ENCODE measurements at places on chromosomes 7 and 10. TPM values are rescaled to one million over a fixed set of nuclear protein-coding genes. Genes with fewer than 3 reads are reported as not detected.

- H3K27me3 ChIP-seq, result peaks cover 20% of the 10 kb centered on the region
- H3K36me3 ChIP-seq, result no peaks in the 10 kb centered on the region
- H3K4me1 ChIP-seq, result no peaks in the 10 kb centered on the region
- no peak overlapping the region for H3K4me3 ChIP-seq
Measured at GRCh38 chr10:26622891-26623290, 74.6 kb upstream of the PDSS1 start.

DNA sequence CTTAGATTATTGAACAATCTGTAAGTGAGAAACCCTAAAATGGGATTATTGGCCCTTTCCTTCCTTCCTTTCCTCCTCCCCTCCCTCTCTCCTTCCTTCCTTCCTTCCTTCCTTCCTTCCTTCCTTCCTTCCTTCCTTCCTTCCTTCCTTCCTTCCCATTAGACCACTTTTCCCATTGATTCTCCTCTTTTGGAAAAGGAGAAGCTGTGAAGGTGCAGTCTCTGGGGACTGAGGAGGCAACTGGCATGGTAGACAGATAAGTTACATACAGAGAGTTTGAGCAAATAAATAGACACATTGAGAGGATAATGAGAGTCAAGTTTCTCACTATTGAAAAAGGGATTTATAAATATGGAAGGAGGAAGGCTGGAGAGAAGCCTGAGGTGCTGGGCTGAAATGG lies 45.0 kb upstream of the CCDC7 start:
- H3K36me3 ChIP-seq, result no peaks in the 10 kb centered on the region
- no peak overlapping the region for H3K27ac ChIP-seq
- DNase-seq, result no peak
- no peak overlapping the region for H3K4me3 ChIP-seq

DNA sequence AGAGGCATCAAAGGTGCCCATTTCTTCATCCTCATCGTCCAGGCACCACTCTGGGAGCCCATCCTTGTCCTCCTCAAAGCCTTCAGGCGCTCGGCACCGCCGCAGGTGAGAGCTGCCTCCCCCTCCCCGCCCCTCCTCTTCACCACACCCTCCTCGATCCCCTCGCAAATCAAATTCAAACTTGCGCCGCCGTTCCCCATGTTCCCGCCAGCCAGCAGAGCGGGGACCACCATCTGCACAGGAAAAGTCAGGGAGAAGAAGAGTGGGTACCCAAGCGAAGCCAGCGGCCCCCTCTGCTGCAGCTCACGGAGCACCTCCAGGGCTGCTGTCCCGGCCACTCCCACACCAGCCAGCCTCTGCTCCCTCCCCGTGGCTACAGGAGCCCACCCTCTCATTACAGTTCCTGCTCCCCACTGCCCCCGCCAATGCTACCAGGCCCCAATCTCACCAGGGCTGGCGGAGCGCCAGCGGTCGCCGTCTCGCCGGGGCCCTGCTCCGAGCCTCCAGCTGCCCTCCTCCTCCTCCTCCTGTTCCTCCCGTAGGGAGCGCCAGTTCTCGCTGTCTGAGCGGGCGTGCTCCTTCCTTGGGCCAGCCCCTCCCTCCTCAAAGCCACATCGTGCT lies 7.7 kb downstream of the GIGYF1 start:
- H3K4me1 ChIP-seq, result peaks cover 26% of the 10 kb centered on the region
- H3K4me3 ChIP-seq, result no peak overlapping the region
- H3K27me3 ChIP-seq, result no peaks in the 10 kb centered on the region
- H3K27ac ChIP-seq, result no peak overlapping the region

- DNase-seq, result no peak
- H3K27me3 ChIP-seq, result no peaks in the 10 kb centered on the region
- H3K4me3 ChIP-seq, result no peak overlapping the region
- H3K36me3 ChIP-seq, result peaks cover 40% of the 10 kb centered on the region
Measured at GRCh38 chr10:60906411-60906810, 37.6 kb downstream of the RHOBTB1 start.

- H3K36me3 ChIP-seq, result no peaks in the 10 kb centered on the region
- peak overlapping the region; percentile 53 for H3K4me3 ChIP-seq
- no peaks in the 10 kb centered on the region for H3K4me1 ChIP-seq
- H3K27ac ChIP-seq, result no peak overlapping the region
- peak; percentile 52 for DNase-seq
Measured at GRCh38 chr10:43229208-43230061, 37.4 kb downstream of the RASGEF1A start.

DNA sequence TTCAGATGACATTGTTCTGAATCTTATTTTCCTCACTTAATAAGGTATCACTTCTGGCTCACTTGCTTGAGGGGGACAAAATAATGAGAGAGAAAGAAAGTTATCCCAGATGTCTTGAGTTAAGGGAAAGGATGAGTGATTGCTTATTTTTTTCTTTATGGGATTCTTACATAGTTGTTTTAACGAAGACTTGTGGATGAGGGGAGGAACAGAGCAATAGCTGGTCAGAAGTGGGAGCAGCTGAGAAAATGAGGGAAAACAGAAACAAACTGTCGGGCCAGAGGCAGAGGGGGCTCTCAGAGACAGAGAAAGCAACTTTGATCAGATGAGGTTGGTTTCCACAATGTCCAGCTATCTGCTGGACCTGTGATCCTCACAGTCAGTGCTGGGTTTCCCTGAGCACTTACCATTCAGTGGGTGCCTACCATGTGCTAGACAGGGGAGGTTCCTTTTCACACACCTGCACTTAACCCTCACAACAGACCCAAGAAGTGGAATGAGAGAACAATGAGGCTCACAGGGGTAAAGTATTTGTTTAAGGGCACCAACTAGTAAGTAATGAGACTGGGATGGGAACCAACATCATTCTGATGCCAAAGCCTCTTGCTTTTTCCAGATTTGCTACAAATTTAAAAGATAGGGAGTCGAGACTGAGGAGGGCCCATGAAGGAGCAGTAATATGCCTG lies 64.2 kb downstream of the BICC1 start:
- DNase-seq, result no peak
- peak overlapping the region; percentile 11 for H3K27ac ChIP-seq
- no peaks in the 10 kb centered on the region for H3K36me3 ChIP-seq
- H3K4me3 ChIP-seq, result no peak overlapping the region
- H3K4me1 ChIP-seq, result peaks cover 10% of the 10 kb centered on the region

GRCh38 chr10:114729103-114729659 lies 71.1 kb upstream of the ABLIM1 start:
- no peak overlapping the region for H3K27ac ChIP-seq
- no peaks in the 10 kb centered on the region for H3K4me1 ChIP-seq
- DNase-seq, result no peak

- H3K27me3 ChIP-seq, result no peaks in the 10 kb centered on the region
- no peak overlapping the region for H3K4me3 ChIP-seq
Measured at GRCh38 chr10:20105931-20106330, 289.7 kb downstream of the PLXDC2 start.

FKBP9 gene
- total RNA-seq, result 34.7 TPM

TAS2R41 gene
- not detected for total RNA-seq

MEOX2 gene
- 6.1 TPM for total RNA-seq

GDF2 gene
- total RNA-seq, result not detected

LDB3 gene
- total RNA-seq, result 2,187 TPM

STK31 gene
- not detected for total RNA-seq
